ENCODE measurements at places on chromosomes 6 and 20.

- no peak for DNase-seq
These were observed 297.8 kb downstream of the GJA1 start for GRCh38 chr6:121733234-121733633.

GRCh38 chr6:121439475-121439874 lies 4.0 kb downstream of the GJA1 start:
- DNase-seq, result no peak

GRCh38 chr6:42271834-42272805 lies 54.5 kb upstream of the MRPS10 start:
- no peak for DNase-seq

DNA sequence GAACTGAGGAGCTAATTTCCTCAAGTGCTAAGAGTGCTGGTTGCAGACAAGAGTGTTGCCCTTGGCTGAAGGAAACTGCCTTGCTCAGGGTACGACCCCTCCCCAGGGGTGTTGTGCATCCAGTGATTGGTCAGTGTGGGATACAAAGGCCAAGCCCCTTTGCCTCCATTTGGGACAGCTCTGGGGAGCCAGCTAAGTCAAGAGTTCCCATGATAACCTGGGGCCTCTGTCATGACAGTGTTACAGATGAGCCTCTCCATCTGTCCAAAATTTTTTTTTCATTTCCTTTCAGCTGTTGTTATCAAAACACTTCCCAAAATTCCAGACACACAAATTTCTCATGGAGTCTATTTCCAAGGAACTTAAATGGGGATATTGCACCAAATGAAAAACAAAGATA lies 93.3 kb downstream of the HS3ST5 start:
- no peak for DNase-seq

- DNase-seq, result no peak
These were observed 87.2 kb downstream of the CD40 start for GRCh38 chr20:46205349-46205748.

- no peak for DNase-seq
These were observed 20.0 kb downstream of the NOL4L start for GRCh38 chr20:32564921-32565734.

GRCh38 chr6:168193816-168194721 lies 115.1 kb upstream of the FRMD1 start:
- DNase-seq, result no peak

- DNase-seq, result no peak
These were observed 17.2 kb upstream of the NCR2 start for GRCh38 chr6:41318261-41318653.

- no peak for DNase-seq
These were observed 1.3 kb downstream of the ADGRG6 start for GRCh38 chr6:142303176-142303533.

GRCh38 chr6:11923621-11924020 lies 88.5 kb upstream of the HIVEP1 start:
- DNase-seq, result no peak

DNA sequence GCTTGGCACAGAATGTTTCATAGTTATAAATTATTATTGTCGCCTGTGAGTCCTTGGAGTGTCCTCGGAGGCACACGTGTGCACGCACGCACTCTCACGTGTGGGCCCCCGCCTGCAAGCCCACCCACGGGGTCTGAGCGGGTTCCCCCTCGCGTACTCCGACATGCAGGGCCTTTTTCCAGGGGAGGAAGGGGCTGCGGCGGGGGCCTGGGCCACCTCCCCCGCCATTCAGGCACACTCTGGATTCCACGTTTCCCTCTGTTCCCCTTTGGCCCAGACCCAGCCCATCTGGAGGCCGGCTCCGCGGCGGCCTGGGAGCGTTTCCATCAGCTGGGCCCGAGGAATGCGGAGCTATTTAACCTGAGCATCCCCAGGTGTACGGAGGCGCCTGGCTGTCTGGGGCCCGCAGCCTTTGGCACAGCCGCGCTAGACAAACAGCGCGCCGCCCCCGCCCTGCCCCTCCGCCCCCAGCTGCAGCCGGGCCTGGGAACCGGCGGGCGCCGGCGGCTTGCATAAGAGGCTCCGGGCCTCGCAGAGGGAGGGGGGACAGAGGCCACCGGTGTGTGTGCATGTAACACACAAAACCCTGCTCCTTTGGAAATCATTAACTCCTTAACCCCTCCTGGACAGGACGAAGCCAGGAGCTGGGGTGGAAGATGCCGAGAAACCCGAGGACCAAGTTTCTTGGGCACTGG lies 3.3 kb downstream of the ID1 start:
- no peak for DNase-seq

DNA sequence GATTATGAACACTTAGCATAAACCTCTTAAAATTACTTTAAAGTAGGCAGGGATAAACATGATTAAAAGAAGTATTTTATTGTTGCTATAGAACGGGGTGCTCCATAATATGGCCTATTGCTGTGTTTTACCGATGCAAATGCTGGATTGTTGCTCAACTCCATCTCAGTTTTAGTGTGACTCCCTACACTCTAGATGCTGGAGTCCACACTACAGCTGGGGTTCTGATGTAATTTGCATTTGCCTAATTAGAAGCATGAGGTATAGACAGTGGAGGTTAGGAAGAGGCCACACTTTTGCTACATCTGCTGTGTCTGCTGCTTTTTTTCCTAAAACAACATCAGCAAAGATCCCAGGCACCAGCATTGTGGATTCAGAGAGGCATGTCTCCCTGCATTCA lies 6.7 kb upstream of the HMGN3 start:
- DNase-seq, result no peak

- peak; percentile 61 for DNase-seq
These were observed 14.3 kb upstream of the SPAG4 start for GRCh38 chr20:35600993-35601973.

GRCh38 chr6:79117752-79118151 lies 39.7 kb upstream of the PHIP start:
- no peak for DNase-seq

DNA sequence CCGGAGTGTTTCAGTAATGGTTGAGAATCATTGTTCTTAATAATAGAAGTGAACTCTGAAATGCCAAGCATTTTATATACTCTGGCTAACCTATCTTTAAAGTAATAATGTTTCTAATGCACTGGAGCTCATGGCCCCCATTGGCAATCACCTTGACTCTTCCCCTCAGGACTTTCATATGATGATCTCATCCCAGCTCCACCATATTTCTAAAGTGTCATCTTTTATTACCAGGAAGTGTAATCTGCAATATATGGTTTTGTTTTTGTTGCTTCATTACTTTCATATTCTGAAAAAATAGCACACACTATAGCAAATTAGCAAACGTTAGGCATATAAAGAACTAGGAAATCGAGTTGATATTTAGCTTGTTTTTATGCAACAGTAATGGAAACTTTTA lies 60.3 kb downstream of the TULP4 start:
- DNase-seq, result no peak

DNA sequence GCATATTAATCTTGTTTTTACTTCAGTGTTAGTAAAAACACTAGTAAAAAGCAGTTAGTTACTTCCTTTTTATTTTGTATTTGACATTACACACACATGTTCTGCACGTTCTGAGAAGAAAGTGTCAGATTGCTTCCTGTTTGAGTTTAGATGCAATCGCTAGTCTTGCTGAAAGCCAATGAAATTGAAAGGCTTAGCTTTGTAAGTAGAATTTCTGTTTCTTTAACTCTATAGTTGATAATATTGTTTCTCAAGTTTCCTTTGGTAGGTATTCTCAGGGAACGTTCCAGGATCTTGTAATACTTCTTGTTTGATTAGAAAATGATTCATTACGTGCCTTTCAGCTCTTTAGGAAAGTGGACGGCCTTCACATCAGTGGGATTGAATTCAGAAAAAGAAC lies 55.0 kb downstream of the CDKAL1 start:
- DNase-seq, result no peak

All from stimulated activated CD4-positive, alpha-beta T cell treated with anti-CD3 and anti-CD28 coated beads, Interleukin-15, amount 100 ng/mL, for 48 hours (primary cell).